ENCODE measurements at places on chromosomes 5 and 9.

DNA sequence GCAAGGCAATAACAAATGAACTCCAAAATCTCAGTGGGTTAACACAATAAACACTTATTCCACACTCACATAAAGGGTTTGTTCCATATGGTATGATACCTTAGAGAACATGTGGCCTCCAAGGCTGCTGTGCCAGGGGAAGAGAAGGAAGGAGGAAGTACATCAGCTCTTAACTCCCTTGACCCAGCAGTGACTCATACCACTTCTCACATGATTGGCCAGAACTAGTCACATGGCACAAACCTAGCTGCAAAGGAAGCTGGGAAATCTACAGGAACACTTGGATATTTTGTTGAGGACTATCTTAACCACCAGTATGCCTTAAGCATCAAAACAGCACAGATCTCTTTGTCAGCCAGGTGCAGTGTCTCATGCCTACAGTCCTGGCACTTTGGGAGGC lies 99.3 kb downstream of the SLIT3 start:
- no peak for DNase-seq

DNA sequence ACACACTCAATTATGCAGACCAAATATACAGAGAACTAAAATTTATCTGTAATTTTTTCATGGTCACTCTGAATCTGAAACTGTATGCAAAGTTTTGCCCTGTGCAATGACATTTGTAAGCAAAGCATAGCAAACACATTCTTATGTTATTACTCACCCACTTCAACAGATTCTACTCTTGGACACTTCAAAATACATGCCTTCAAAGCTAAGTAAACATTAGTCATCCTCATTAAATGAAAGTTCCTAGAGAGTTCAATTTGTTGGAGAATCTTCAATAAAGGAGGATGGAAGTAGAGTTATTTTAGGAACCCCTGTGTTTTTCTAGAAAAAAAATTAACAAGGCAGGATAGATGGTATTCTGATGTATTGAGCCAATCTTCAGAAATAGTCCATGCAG lies 639.7 kb upstream of the C9orf72 start:
- DNase-seq = no peak

GRCh38 chr5:84724181-84724580 lies 339.5 kb upstream of the EDIL3 start:
- no peak for DNase-seq

DNA sequence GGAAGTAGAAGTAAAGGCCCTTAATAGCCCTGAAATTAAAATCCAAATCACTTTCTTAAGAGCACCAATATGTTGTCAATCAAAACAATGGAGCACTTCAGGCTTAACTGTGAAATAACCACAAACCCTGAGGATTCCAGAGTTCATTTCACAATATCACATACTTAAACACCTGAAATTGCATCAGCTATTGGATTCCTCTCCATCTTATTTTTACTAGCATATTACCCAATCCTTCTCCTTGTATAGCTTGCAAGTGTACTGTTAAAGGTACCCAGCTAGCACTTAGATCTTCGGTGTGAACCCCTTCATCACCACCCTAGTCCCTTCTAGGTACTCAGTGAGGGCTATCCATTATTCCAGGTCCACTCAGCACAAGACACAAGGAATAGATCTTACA lies 287.3 kb downstream of the EFNA5 start:
- no peak for DNase-seq

GRCh38 chr9:33452828-33453271 lies 5.5 kb upstream of the AQP3 start:
- DNase-seq = peak; percentile 59

DNA sequence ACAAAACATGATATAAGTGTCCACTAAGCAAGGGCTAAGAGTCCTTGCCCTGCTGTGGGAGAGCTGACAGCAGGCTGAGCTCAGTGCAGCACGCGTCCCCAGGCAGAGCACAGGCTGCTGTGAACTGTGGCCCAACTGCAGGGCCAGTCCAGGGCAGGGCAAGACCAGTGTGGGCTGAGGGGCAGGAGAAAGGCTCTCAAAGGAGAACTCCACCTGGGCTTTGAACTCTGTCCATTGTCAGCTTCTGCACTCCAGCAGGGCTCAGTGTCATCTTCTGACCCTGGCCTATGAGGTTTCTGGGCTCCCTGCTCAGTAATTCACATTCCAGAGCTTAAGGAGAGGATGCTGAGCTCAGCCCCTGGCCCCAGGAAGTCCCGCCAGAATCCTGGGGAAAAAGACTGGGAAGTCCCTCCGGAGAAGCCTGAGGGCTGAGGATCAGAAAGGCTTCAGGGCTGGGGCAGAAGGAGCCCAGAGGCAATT lies 37.4 kb downstream of the LHFPL2 start:
- peak; percentile 72 for DNase-seq

DNA sequence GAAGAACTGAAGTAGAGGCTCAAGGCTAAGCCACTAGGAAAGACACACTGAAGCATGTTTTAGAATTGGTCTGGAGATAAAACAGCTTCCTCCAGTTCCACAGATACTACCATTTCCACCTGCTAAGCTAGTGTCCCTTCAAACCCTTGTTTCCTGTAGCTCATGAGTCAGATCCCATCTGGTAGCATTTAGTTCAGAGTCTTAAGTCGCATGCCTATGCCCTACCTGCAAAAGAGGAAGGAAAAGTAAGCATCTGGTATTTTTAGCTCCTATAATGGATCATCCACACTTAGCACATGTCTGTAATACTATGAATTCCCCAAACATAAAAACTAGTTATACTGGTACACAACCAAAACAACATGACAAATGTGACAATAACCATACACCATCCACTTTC lies 92.1 kb downstream of the CDKN2A start:
- no peak for DNase-seq

GRCh38 chr5:137596941-137597340 lies 97.8 kb upstream of the SPOCK1 start:
- no peak for DNase-seq

DNA sequence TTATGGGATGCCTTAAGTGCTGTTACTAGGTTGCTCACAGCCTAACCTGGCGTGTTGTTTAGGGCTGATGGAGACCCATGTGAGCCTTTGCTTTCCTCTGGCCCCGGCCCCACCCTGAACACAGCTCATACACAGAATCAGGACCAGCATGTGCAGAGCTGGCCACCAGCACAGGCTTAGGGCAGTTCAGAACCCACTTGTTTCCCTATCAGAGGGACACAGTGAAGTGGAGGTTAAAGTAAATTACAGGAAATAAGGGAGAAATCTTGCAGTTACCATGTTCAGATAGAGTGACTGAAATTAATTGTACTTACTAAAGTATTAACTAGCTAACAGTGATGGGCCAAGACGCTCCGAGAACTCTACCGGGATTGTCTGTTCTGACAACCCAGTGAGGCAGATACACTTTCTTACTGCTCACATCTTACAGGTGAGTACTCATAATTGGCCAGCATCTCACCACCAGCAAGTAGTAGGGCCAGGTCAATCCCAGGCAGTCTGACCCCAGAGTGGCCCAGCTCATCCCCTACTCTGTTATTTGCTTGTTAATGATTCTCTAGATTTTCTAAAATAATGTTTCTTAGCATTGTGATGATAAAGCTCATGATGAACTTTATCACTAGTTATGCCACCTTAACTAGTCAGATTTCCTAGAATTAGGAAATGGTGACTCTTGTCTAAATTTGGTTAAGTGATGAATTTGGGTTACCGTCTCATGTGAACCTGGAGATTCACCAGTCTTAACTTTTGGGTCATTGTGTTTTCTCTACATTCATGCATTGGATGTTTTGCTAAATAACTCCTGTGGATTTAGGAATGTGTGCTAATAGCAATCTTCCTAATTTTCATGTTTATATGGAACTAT lies 15.4 kb downstream of the CCT5 start:
- DNase-seq = no peak

GRCh38 chr9:95441081-95441480 lies 75.7 kb downstream of the PTCH1 start:
- no peak for DNase-seq

DNA sequence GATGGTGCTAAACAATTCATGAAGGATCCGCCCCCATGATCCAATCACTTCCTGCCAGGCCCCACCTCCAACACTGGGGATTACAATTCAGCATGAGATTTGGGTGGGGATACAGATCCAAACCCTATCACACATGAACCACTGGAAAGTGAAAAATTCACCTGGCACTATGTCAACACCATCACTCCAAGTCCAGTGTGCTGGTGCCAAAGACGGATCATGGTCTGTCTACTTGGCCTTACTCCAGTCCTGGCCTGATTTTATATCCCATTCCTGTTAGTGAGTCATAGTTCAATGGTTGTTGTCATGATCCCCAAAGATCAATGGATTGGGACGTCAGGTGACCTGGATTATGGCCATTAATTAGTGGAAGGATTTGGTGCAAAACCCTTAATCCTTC lies 147.4 kb upstream of the RPS23 start:
- DNase-seq = no peak

DNA sequence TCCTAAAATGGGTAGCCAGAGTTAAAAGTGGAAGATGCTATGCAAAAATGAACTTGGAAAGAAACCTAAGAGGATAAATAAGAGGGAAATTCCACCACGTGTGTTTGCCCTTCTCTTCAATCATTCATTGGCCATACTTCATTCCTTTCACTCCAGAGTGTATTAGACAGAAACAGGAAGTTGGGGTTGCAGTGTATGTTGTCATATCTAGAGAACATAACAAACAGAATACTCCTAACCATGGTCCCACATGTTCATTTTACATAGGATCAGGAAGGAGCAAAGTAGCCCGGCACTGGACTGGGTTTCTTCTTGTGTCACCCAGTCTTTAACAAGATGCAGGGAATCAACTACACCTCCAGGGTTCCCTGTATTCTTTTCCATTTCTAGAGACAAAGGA lies 7.6 kb upstream of the GPBP1 start:
- DNase-seq = no peak

GRCh38 chr5:116152169-116152568 lies 67.3 kb downstream of the COMMD10 start:
- DNase-seq = no peak

DNA sequence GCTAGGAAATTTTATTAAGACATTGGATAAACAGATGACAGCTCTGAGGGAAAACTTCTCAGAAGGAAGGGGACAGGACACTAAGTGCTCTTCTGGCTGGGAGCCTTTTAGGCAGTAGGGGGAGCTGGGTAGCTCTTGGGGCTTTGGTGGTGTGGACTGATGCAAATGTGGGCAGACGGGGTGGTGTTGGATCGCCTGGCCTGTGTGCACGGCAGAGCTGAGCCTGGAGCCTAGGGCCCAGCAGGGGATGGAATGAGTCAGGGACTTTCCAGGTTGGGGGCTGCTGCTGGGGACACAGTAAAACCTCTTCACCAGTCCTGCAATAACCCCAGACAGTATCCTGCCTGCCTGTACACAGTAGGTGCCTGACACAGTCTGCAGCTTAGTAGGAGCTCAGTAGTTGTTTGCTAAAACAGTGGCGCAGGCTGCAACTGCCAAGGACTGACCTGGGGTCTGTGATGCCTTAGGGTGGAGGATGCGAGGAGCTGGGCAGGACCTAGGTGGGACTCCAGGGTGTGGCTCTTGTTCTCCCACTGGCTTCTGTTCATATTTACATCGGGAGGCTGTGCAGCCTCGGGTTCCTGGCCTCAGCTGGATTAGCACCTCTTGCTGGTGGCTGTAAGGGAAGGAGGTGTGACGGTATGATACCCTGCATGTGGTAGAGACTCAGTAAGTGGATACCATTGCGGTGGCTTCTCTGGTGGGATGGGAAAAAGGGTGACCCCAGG lies 83.8 kb downstream of the DAB2IP start:
- DNase-seq = no peak

GRCh38 chr9:129901993-129902739 lies 66.9 kb downstream of the USP20 start:
- no peak for DNase-seq

DNA sequence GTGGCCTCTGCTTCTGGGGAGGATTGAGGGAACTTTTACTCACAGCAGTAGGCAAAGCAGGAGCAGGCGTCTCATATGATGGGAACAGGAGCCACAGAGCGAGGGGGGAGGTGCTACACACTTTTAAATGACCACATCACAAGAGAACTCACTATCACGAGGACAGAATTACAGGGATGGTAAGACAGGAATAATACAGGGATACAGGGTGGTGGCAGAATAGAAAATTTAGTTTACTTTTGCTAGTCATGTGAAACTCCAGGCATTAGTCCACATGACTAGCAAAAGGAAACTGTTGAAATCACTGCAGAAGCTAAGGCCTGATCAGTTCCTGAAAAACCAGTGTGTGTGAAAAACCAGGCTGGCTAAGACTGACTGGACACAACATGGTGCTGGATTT lies 382.4 kb downstream of the NNT start:
- DNase-seq = no peak

GRCh38 chr5:27568811-27569210 lies 530.4 kb upstream of the CDH9 start:
- DNase-seq = no peak

DNA sequence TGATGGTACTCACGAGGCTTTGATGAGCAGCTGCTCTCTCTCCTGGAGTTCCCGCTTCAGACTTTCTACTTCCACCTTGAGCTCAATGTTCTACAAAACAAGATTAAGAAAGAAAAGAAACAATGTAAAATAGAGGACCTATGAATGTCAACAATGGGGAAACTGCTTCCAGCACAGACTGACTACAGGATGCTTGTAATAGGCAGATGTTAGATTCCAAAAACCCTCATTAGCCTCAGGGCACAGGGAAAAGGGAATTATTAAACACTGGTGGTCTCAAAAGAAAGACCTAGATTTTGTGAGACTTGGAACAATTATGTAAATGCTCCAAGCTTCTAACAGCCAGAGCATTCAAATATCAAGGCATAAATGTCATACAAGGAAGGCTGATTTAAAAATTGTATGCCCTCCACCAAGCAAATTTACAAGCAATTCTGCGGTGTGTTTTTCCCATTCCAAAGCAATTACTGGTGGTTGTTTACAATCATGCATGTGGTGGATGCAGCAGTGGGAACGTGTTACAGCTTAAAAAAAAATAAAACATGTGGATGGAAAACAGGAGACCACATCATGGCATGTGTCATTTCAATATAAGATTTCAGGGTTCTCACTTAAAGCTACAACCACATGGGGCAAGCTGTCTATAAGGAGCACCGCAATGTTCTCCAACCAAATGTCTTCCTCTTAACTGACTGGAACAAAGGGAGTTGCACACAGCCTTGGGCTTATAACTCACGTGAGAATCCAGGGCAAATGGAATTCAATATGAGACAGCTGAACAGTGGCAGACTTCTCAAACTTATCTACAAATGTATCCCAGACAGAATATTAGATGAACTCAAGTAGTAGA lies 34.0 kb downstream of the CDK5RAP2 start:
- no peak for DNase-seq

- DNase-seq = no peak
Observed at GRCh38 chr5:102778478-102778877, 23.4 kb downstream of the PAM start.

GRCh38 chr9:128690684-128691034 lies 1.6 kb downstream of the SET start:
- DNase-seq = no peak

DNA sequence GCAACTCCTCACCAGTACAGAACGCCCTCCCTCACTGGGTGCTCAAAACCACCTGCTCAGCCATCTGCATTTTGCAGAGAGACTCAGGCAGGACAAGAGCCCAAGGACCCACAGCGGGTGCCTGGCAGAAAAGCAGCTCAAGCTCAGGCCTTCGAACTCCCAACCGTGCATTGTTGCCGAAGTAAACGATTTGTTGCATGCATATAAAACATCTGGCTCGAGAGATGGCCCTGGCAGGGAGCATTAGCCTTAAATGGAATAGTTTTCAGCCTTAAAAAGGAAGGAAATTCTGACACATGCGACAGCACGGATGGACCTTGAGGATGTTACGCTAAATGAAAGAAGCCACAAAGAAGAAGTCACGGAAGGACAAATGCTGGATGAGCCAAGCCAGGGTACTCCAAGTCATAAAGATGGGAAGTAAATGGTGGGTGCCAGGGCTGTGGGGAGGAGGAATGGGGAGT lies 160.4 kb upstream of the PHYKPL start:
- no peak for DNase-seq

Measured in iPS DF 19.7 (cell line).